ENCODE measurements at places on chromosomes 7 and 10.

GRCh38 chr10:91597197-91597881 lies 35.5 kb downstream of the PPP1R3C start:
- DNase-seq = no peak
- H3K27me3 ChIP-seq = peaks cover 3% of the 10 kb centered on the region
- H3K27ac ChIP-seq = no peak overlapping the region
- H3K36me3 ChIP-seq = no peaks in the 10 kb centered on the region
- H3K4me1 ChIP-seq = no peaks in the 10 kb centered on the region

DNA sequence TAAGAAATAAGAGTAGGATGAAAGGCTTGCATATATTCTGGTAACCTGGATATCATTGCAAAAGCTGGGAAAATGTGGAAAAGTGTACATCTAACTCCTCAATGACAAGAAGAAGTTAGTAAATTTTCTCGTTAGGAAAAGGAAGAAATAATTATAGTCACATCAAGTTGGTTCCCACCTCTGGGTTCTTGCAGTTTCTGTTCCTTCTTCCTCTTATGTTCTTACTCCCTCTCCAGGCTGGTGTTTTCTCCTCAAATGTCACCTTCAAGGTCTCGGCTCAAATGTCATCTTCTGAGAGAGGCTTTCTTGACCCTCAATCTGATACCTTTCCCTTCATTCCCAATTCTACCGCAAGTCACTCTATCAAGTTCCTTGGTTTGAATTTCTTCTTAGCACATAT lies 64.4 kb downstream of the ENTPD1 start:
- H3K27me3 ChIP-seq = no peaks in the 10 kb centered on the region
- peak overlapping the region; percentile 88 for H3K27ac ChIP-seq
- no peak for DNase-seq
- H3K4me3 ChIP-seq = no peak overlapping the region
- peaks cover 58% of the 10 kb centered on the region for H3K4me1 ChIP-seq

GRCh38 chr7:140512317-140513000 lies 33.2 kb upstream of the MKRN1 start:
- H3K4me3 ChIP-seq = no peak overlapping the region
- DNase-seq = no peak
- H3K27me3 ChIP-seq = peaks cover 4% of the 10 kb centered on the region
- no peak overlapping the region for H3K27ac ChIP-seq
- no peaks in the 10 kb centered on the region for H3K36me3 ChIP-seq

DNA sequence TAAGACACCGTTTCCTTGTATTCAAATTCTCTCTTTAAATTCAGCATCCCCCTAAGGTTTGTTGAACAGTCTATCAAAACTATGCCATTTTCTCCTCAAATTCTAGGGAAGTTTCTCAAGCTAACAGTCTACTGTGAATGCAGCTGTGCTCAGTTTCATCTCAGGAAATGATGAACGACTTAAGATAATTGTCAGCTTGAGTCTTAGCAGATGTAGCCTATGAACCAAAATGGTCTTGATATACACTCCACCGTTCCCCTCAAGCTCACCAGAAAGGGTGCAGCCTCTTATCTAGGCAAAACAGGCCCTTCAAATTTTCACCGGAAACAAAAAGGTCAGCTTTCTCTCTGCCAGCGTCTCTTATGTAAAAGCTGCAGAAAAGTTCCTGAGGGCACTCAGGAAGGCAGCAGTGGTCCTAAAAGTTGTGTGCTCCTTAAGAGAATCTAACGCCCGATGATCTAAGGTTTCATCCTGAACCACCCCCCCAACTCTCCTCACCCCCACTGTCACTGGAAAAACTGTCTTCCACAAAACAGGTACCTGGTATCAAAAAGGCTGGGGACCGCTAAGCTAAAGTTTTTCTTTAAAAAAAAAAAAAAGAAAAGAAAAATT lies 2.1 kb downstream of the DNAJC9 start:
- peaks cover 52% of the 10 kb centered on the region for H3K4me1 ChIP-seq
- H3K27me3 ChIP-seq = no peaks in the 10 kb centered on the region
- no peak for DNase-seq
- H3K27ac ChIP-seq = peak overlapping the region; percentile 40
- H3K36me3 ChIP-seq = peaks cover 55% of the 10 kb centered on the region
- H3K4me3 ChIP-seq = peak overlapping the region; percentile 97

GRCh38 chr7:3028758-3029093 lies 14.9 kb downstream of the CARD11 start:
- no peaks in the 10 kb centered on the region for H3K27me3 ChIP-seq
- H3K36me3 ChIP-seq = peaks cover 65% of the 10 kb centered on the region
- peak overlapping the region; percentile 92 for H3K27ac ChIP-seq
- peaks cover 65% of the 10 kb centered on the region for H3K4me1 ChIP-seq
- no peak overlapping the region for H3K4me3 ChIP-seq
- DNase-seq = no peak

DNA sequence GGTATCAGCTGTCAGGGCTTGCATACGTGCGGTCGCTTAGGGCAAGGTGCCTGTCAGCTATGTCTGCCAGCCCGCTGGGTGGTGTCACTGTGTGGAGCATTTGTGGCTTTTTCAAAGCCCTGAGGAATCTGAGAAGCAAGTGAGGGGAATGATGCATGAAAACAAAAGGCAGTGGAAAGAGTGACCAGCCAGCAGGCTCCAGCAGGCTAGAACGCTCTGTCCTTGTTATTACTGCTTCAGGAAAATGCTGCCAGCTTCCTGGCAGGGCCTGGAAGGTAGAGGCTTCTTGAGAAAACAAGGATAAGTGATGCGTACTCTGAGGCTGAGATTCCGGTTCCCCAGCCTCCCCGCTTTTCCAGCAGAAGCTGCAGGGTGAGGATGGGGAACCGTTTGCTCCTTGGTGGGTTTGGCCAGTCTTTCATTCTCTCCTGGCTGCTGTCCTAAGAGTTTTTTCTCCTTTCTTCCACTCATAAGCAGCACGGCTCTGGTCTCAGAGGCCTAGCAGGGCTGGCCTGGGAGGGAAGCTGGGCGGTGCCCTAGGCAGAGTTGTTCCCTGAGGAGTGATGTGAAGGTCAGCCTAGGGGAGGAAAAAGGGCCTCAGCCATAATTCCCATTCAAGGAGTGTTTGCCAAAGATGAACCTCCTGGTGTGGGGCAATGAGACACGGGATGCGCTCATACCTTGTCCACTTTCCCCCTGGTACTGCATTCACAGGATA lies 42.8 kb upstream of the MKLN1 start:
- no peak for DNase-seq
- H3K4me3 ChIP-seq = no peak overlapping the region
- H3K27ac ChIP-seq = no peak overlapping the region
- peaks cover 3% of the 10 kb centered on the region for H3K27me3 ChIP-seq

DNA sequence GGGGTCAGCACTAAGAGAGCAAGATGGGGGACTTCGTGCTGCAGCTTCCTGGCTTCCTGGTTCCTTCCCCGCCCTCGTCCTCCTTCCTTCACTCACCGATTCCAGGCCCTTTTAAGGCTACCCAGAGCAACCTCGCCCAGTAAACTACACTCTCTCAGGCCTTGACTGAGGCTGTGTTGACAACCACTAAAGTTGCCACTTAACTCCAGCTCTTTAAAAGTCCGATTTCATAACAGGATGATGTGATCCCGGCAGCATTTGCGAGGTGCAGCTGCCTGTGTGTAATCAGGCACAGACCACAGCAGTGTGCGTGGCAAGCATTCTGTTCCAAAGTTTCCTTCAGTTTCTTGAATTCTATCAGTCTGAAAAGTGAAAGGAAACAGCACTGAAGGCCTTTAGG lies 110.6 kb downstream of the RAB11FIP2 start:
- no peak overlapping the region for H3K4me3 ChIP-seq
- H3K36me3 ChIP-seq = no peaks in the 10 kb centered on the region
- no peaks in the 10 kb centered on the region for H3K27me3 ChIP-seq
- no peaks in the 10 kb centered on the region for H3K4me1 ChIP-seq
- no peak for DNase-seq

All from activated T-helper 1 cell treated with anti-CD3 and anti-CD28 coated beads, Interleukin-12 subunit alpha, Interleukin-12 subunit beta, Interleukin-2, Interleukin-4 antibody, amounts not matched to agents 30 ng/mL and 10 ng/mL and 1 ng/mL, durations not matched to agents 14 hours and 24 hours and 36 hours (primary cell).